ENCODE measurements at places on chromosomes 3 and 15.

DNA sequence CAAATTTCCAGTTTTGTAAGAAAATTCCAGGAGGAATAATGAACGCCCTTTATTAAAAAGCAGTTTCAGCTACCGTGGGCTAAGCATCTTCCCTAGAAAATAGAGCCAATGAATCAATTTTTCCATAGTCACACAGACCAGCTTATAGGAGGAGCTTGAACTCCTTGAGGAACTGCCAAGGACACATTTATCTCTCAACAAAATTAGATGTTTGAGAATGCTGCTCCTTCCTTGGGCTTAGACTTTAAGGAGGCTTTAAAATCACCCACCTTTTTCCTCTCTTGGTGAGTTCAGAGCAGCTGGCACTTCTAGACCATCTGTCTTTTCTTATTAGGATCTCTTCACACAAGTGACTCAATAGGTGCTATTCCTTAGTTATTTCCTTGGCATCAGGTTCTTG, 588.0 kb downstream of the SQOR start:
- DNase-seq, result no peak

GRCh38 chr3:48592519-48593087, 2.5 kb downstream of the COL7A1 start:
- DNase-seq, result no peak

GRCh38 chr3:55514962-55515361, 27.9 kb upstream of the WNT5A start:
- no peak for DNase-seq

DNA sequence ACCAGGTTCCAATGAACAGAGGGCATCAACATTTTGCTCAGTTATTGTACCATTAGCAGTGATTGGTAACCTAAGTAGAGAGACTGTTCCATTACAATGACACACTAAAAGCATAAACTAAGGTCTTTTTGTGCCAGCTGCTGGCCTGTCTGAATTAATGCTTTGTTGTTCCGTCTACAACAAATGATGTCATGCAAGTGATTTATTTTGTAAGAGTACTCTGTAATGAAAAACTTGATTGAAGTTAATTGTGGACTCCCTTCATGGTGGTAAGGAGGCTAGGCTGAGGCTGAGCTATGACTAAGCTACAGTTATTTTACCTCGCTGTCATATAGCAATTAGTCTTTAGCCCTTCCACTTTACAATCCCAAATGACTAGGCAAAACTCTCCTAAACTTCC, 23.2 kb downstream of the RCN2 start:
- no peak for DNase-seq

- DNase-seq, result no peak
Measured at GRCh38 chr3:78052746-78053145, 1012.8 kb downstream of the ROBO2 start.
